ENCODE measurements at places on chromosomes 2 and 18.

DNA sequence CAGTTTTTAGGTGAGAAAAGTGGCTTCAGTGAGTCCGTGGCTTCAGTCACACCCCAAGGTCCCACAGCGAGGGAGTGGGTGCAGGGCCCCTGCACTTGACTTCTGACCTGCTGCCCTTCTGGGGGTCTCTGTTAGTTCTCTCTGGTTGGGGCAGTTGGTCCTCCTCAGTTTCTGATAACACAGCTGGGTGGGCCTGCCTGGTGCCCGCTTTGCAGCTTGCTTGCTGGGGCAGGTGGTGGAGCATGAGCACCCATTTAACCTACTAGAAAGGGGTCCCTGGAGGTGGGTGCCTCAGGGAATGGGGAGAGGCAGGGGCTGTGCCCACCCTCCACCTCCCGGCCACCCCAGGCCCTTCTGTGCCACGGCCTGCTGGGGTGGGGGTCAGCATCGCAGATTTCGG lies 83.2 kb downstream of the ASB1 start:
- no peak for DNase-seq

DNA sequence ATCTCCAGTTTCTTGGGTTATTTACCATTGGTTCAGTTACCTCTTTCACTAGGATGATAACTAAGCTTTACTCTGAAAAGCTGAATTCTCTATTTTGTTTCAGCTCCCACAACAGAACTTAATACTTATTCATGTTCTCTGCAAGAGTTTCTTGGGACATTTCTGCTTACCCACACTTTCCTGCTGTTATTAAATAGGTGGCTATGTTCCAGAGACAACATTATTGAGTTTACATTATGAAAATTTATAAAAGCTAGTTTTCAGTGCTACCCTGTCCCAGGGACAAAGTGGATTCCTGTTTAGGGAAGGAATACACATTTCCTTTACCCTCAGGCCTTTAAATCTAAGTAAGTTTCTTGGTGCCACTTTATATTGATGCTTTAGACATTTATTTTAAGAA lies 7.0 kb upstream of the GPD2 start:
- no peak for DNase-seq

DNA sequence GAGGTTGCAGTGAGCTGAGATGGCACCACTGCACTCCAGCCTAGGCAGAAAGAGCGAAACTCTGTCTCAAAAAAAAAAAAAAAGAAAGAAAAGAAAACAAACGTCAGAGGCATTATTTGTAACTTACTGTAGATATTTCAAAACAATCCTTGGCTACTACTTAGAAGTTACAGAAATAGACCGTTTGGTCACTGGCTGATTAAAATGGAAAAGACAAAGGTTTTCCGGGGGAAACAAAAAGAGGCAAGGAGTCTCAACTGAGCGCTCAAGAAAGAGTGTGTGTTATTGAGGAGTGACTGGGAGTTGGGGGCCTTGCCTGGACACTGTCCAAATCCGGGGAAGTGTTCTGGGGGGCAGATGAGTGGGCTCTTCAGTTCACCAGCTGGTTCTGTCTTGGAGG lies 47.6 kb downstream of the TEX44 start:
- DNase-seq: no peak

DNA sequence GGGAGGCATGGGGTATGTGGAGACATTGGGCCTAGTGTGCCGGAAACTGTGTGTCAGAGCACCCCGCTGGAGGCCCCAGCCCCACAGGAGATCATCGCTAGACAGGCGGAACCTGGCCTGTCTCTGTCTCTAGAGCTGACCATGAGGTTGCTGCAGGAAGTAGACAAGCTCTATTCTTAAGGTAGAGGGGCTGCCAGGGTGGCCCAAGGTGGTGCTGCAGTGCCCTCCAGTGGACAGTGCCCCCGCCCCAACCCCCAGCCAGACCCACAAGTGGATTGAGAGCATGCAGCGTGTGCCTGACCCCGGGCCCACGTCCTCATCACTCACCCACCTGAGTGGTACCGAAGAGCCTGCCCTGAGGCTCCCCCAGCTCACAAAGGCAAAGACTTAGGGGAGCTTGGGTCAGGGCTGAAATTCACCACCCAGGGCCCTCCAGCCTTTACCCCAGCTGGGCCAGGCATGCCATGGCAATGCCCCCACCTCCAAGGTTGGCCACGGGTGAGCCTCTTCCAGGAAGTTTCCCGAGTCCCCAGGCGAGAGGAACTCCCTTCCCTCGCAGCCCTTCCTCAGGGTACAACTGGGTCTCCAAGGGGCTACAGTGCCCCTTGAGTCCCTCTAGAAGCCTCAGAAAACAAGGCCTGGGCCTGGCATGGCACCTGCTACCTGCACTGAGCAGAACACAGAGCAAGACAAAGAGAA lies 155.0 kb downstream of the TTC32 start:
- no peak for DNase-seq

DNA sequence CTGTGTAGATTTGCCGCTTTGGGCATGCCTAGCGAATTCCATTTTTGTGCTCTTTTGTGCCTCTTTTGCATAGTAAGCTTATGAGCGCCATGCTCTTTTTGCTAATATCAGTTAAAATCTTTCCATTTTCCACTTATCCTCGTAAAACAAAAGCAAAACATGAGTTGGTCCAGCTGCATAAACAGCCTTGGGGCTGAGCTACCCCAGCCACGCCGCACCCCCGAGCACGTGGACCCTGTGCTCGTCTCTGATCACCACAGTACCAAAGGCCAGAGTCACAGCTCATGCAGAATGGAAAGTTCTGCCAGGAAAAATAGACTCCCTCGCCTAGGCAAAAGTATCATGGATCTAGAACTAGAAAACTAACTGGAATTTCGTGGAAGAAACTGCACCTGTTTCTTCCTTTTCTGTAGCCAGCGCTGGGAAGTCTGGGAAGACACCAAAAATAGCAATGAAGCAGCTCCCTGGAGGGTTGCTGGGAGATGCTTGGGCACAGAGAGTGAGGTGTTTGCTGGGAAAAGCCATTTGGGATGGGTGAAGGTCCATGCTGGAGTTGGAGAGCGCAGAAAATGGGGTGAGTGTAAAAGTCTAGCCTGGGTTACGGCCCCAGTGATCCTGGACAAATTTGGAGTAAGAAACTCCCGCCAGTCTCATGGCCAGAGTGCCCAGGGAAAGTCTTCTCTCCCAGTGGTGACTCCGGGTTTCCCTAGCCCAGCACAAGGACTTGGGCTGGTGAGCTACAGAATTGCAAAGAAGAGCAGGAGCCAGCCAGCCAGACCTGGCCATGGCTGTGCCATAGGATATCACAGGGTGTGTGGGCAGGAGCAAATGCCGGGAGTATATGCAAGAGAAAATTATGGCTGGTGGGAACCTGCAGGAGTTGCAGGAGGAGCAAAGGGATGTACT lies 218.4 kb downstream of the GBX2 start:
- no peak for DNase-seq

DNA sequence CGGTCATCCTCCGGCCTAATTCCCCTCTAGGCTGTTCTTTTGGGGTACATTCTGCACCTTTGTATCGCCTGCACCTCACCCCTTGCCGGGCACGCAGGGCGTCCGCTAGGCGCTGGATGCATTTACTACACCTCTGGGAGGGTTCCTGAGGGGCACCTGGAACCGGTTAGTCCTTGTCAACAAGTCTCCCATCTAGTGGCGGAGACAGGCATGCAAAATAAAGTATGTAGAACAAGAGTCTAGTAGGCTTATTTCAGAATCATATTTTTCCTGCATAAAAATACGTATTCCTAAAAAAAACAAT lies 705 bp upstream of the TEX261 start:
- DNase-seq: peak; percentile 69

DNA sequence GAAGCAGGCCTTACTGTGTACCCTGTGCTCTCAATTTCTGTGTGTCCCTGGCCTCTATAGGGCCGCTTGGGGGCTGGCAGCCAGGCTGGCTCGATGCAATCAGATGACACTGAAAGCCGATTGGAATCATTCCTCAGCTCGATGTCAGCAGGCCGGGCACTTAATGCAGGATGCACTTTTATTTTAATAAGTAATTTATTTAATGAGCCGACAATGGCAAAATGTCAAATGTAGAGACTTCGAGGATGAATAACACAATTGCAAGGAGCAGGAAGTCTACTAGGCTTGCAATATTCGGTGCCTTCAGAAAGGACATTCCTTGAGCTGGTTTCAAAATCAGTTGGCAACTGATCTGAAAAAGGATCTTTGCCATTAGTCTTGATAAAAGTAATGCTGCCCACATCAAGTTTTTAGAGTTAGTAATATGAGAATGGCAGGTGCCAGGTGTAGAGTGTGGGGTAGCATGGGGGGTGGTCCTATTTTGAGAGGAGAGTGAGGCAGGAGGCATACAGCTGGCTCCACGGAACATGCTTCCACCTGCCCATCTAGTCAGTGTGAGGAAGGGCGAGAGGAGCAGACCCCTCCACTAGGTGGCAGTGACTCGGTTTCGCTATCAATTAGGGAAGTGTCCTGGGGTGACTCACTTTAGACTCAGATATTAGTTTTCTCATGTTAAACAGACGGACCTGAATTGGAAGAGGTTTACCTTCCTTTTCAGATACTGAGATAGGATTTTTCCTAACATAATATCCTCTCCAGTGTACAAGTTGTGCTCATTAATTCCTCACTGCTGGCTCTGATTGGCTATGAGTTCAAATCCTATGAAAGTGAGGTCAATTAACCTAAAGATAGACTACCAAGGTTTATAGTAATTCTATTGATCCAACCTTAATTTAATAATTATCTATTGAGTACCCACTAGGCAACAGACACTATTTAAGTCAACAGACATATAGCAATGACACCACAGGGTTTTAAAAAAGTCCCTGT lies 80.9 kb downstream of the NABP1 start:
- DNase-seq: peak; percentile 65

- DNase-seq: no peak
Observed at GRCh38 chr2:150625303-150625702, 137.8 kb upstream of the RND3 start.

DNA sequence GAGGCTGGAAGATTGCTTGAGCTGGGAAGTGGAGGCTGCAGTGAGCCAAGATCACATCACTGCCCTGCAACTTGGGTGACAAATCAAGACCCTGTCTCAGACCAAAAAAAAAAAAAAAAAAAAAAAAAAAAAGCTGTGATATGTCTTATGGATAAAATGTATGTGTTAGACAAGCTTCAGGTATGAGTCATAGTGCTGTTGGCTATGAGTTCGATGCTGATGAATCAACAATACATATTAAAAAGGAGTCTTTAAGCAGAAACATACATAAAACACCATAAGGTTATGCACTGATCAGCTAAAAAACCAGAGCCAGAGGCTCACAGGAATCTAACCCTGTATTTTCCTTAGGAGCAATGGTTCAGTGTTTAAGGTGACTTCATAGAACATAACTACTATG lies 332.3 kb downstream of the NCKAP5 start:
- DNase-seq: no peak

GRCh38 chr2:235917506-235917905 lies 250.7 kb downstream of the GBX2 start:
- DNase-seq: no peak

DNA sequence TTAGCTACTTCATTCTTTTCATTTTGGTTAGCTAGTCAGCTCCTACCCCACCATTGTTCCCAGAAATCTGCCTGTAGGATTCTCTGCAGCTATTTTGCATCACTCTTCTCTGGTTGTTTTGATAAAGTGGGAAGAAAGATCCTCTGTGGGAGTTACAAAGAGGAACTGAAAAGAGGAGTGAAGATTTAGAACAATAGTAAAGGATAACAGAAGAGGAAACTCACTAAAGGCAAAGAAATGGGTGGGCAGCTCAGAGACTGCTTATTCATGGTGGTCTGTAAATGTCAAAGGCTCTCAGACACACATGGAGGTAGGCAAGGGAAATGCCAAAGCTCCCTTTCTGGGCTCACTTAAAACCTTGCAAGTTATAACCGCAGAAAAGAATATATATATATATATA lies 17.2 kb upstream of the CD207 start:
- DNase-seq: no peak

DNA sequence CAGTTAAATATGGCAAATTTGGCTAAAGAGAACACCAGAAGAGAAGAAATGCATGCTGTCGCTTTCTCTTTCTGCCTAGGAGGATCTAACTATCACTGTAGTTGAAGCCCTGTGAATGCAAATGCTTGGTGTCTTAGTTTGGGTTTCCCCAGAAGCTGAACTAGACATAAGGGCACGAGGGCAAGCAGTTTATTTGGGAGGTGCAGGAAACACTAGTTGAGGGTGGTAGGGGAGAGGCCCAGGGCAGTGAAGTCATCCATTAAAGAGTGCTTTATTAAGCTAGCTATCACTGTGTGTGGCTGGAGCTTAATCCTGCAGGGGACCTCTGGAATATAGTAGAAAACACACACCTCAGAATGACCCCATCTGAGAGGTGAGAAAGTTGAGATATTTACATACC lies 639.8 kb upstream of the ZEB2 start:
- DNase-seq: no peak

DNA sequence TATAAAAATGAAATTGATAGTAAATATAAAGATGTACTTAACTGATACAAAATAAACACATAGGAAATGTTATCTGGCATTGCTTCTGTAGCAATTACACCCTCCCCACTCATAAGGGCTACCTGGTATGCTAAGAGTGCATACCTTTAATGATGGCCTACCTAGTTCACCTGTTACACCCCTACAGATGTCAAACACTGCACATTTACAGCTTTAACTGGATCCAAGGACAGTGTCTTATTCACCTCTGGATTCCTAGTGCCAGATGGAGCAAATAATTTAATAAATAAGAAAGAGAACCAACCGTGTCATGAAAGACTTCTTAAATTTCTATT lies 15.3 kb upstream of the SEC11C start:
- no peak for DNase-seq

GRCh38 chr2:240742602-240743095 lies 51.0 kb downstream of the AQP12A start:
- no peak for DNase-seq

- DNase-seq: no peak
Observed at GRCh38 chr18:73669297-73669696, 478.3 kb downstream of the FBXO15 start.

Measured in T-cell (primary cell).